ACHN (cell line): ENCODE measurements at places on chromosomes 1 and 21.

DNA sequence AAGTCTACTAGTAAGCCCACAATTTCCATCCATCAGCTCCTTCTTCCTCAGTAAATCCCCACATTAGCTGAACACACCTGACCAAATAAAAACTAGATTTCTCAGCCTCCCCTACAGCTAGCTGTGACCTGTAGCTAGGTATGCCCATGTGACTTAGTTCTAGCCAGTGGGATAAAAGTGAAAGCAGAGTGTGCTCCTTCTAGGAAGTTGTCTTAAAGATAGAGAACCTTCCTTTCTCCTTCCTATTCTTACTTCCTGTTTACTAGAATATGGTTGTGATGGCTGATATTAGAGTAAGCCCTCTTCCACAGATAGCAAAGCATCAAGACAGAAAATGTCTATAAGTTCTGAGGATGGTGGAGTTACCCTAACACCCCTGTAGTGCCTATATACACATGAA, 67.0 kb downstream of the PIK3R3 start:
- DNase-seq, result peak; percentile 55

- DNase-seq, result no peak
Measured at GRCh38 chr1:116107371-116107770, 3.8 kb upstream of the MAB21L3 start.

GRCh38 chr1:18951818-18952391, 4.6 kb downstream of the IFFO2 start:
- no peak for DNase-seq

GRCh38 chr1:17922833-17923232, 167.7 kb downstream of the ACTL8 start:
- DNase-seq, result peak; percentile 41

DNA sequence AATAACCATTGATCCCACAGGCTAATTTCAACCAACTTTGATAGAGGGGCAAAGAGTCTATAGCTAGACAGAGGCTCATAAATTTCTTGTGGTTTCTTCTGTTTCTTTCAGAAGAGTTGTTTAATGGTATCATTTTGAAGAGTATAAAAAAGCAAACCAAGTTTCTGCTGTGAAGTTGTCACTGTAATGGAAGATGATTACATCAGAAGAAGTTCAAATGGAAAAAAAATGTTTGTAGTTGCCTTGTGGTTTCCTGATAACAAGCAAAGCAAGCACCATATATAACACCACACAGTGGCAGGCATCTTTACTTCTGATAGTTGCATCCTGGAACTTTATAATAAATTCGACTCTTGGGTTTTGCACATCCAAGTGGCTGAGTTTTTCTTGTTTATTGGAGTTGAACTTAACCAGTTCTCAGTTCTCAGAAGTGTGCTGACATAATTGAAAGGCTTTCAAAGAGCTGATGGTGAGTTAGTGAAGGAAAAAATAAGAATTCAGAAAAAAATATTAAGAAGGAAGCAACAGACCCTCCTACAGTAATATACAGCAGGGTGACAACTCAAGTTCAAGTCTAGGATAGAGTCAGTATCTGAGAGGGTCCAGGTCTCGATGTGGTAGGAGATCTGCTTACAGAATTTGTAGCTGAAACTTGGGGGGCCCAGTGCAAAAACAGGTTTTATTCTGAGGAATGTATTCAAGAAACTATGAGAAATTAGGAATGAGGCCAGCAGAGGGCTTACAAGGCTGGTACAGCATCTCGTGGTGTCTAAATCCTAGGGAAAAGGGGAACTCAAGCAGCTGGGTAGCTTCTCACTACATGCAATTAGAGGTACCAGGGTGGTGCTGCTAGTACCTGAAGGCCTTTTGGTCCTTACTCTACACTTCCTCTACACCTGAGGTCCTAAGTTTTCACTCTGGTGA, 123.5 kb downstream of the CRB1 start:
- DNase-seq, result no peak

DNA sequence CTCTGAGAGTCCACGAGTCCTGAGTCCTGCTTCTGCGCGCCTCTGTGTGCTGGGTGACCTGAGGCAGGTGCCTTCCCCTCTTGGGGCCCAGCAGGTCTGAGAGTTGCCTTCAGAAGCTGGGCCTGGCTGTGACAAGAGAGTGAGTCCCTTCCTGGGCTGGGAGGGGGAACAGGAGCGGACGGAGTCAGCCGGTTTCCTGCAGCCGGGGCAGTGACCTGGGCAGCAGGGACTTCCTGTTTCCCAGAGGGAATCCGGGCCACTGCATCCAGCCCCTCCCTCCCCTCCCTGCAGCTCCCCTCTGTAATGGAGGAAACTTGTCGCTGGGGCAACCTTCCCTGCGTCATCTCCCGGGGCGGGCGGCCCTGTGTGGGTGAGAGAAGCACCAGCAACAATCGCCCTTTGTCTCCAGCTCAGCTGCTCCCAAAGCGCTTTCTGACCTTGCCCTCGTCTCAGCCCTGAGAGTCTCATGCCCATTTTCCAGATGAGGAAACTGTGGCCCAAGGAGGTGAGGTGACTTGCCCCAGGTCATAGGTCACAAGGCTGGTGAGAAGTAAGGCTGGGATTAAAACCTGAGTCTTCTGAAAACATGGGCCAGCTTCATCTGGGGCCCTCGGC, 61.1 kb downstream of the SDC3 start:
- no peak for DNase-seq

DNA sequence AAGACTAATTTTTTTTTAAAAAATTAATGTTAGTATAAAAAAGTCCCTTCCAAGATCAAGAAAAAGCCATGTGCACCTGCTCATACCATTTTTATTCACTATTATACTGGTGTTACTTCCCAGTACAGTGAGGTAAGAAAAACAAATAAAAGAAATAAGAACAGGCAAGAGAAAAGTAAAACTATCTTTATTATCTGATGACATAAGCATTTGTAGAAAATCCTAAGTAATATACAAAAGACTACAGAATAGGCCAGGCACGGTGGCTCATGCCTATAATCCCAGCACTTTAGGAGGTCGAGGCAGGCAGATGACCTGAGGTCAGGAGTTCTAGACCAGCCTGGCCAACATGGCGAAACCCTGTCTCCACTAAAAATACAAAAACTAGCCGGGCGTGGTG, 65.3 kb downstream of the SRSF11 start:
- DNase-seq, result no peak
